ENCODE measurements at places on chromosomes 1 and 21.

- no peak for DNase-seq
These were observed 28.7 kb downstream of the MRPL37 start for GRCh38 chr1:54228638-54229079.

DNA sequence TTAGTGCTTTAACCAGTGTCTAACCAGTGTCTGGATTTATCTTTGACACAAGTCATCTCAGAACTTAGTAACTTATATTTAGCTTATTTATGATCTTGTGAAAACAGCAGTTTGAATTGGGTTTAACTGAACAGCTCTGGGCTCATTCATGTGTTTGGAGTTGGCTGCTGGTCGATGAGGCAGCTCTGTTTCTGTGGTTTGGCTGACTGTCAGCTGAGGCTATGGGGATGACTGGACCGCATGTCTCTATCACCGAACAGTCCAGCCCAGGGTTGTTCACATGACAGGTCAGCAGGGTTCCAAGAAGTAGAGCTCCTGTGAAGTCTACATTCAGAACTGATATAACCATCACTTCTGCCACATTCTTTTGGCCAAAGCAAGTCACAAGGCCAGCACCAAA lies 29.1 kb upstream of the C21orf91 start:
- DNase-seq: no peak

DNA sequence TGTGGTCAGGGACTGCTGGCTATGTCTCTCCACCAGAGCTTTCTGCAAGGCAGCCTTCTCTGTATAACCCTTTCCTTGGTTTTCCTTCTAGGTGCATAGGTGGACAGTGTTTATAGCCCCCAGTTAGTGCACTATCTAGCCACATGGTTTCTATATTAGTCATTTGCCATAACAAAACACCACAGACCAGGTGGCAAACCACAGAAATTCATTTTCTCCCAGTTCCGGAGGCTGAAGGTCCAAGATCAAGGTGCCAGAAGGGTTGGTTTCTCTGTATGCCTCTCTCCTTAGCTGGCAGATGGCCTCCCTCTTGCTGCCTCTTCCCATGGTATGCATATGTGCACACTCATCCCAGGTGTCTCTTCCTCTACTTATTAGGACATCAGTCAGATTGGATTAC lies 106.4 kb downstream of the KAZN start:
- DNase-seq: no peak

- DNase-seq: no peak
These were observed 3.7 kb upstream of the SDC3 start for GRCh38 chr1:30912224-30912623.

DNA sequence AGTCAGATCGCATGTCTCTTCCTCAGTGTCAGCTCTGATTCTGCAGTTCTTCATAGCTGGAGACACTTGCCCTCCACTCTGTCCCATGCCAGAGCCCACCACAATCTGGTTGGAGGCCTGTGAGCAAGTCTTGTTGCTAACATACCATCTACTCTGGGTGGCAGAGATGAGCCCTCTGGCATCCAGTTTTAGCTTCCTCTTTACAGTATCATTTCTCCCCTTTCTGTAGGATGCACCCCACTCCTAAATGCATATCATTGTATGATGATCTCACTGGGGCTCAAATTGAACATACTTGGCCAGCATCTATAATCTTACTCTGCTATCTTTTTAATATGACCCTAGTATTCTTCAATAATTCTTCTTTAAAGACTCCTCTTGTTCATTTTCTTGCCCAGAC lies 16.9 kb downstream of the PCNX2 start:
- DNase-seq: no peak

- no peak for DNase-seq
These were observed 163.9 kb downstream of the ST6GALNAC5 start for GRCh38 chr1:77031106-77031662.

Data from NCI-H187 (cell line).